ENCODE measurements at places on chromosomes 4 and X.
A peak's percentile ranks its signal among the peaks of the same experiment; 100 is the strongest.

DNA sequence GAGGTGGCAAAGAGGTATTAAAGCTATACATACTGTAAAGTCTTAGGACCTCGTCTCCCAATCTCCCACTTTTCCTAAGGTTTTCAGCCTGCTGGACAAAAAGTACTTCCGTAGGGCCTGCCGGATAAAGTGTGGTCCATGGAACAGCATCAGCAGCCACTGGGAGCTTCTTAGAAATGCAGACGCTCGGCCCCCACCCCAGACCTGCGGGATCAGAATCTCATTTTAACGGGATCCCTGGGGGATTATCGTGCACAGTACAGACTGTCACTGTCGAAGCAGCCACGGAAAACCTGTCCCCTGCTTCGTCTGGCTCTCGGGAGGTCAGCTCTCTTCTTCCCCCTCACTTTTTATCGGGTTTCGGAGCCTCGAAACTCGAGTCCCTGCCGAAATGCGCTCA is 802 bp downstream of the ADGRG2 start:
- DNase-seq = no peak

- no peak for DNase-seq
These were observed 184.0 kb downstream of the PCDH7 start for GRCh38 chr4:30904215-30904555.

DNA sequence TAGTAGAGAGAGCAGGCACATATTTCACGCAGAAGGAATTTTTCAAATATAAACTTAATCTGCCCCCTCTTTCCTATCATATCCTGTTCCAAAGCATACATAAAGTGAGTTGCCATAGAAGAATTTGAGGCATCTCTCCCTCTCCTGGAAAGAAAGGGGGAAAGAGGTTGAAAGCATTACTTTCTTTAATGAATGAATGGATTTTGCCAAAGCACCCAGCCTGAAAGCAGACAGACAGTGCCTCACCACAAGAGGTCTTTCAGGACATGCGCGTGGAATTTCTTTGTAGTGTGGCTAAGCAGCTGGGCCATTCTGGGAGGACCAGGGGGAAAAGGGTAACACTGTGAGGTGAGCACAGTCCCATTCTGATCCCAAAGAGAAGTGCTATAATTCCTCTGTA is 651.4 kb downstream of the IQCM start:
- no peak for DNase-seq

GRCh38 chrX:7192871-7193270 is 44.9 kb upstream of the PUDP start:
- no peak for DNase-seq

DNA sequence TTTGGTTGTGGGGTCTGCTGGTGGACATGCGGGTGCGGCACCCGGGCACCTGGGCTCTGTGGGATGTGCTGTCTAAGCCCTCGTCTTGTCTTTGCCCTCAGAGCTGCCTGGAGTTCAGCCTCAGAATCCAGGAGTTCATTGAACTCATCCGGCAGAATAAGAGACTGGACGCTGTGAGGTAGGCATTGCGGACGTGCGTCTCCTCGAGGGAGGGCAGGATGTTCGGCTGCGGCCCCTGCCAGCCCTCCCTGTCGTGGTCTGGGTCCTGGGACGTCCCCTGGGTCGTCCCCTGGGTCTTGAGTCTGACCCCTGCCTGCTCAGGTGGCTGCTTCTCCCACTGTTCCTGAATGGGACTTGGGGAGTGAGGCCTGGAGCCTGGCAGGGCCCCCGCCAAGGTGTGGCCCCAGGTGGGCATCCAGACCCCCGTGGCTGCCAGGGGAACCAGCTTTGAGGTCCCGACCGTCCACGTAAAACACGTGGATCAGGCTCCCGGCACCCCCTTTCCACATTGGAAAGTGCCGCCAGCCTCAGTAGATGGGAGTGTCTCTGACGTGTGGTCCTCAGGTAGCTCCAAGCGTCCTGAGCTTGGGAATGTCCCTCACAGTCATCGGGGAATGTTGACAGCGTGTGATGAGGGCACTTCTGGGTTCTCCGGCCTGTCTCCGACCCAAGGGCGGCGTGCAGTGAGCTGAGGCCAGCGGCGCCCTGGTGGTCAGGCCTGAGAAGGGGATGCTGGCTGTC is 19.3 kb upstream of the UVSSA start:
- no peak for DNase-seq

GRCh38 chr4:1839282-1839681 is 16.7 kb downstream of the LETM1 start:
- no peak for DNase-seq

GRCh38 chrX:124862301-124862700 is 457.4 kb upstream of the TEX13C start:
- no peak for DNase-seq

DNA sequence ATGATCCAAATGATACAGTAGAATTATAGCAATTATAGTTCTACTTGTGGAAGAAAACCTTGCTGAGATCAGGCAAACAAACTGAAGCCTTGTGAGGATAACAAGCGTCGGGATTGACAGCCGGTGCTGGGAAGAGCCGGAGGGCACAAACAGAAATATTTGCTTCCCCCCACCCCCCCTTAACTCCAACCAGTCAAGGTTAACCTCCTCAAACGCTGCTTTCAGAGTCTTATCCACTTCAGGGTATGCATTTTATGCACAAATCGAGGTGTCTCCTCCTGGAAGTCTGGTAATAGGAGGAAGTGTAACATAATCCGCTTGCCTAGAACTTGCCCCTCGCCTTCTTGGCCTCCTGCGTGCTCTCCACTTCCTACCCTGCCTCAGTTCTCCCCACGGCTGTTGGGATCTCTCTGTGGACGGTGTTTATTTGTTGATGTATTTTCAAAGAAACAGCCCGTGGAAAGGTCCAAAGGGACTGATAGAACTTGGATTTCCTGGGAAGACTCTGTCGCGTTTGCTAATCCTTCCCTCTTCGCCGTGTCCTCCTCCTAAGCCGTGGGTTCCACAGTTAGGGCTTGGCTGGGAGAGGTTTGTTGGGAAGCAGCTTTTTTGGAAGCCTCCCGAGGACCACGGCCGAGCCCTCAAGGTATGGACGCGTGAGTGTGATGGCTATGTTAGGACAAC is 4.1 kb upstream of the ARX start:
- DNase-seq = no peak

GRCh38 chr4:168167714-168168284 is 75.5 kb downstream of the ANXA10 start:
- DNase-seq = no peak

DNA sequence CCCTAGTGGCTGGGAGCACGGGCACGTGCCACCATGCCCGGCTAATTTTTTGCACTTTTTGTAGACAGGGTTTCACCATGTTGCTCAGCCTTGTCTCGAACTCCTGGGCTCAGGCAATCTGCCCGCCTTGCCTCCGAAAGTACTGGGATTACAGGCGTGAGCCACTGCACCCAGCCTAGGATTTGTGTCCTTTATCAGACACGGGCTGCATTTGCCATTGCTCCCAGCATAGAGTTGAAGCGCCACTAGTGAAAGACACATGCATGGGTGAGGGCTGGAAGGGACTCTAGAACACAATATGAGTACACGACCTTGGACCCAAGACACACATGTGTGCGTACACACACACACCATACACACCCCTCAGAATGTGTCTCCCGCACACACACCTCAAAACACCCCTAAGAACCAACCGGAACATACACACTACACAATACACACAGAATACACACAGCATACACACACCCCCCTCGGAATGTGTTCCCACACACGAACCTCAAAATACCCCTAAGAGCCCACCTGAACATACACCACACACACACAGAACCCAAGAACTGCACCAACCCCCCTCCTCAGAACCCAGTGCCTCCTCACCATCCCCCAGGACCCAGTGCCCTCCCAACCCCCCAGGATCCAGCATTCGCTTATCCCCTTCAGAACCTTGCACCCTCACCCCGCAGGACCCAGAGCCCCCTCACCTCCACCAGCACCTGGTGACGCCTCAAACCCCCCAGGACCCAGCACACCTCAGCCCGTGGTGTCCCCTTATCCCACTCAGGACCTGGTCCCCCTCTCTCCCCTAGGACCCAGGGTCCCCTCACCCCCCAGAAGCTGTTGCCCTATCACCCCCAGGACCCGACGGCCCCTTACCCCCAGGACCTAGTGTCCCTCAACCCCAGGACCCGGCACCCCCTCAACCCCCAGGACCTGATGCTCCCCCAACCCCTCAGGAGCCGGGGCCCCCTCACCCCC is 1.0 kb downstream of the TNIP2 start:
- no peak for DNase-seq

DNA sequence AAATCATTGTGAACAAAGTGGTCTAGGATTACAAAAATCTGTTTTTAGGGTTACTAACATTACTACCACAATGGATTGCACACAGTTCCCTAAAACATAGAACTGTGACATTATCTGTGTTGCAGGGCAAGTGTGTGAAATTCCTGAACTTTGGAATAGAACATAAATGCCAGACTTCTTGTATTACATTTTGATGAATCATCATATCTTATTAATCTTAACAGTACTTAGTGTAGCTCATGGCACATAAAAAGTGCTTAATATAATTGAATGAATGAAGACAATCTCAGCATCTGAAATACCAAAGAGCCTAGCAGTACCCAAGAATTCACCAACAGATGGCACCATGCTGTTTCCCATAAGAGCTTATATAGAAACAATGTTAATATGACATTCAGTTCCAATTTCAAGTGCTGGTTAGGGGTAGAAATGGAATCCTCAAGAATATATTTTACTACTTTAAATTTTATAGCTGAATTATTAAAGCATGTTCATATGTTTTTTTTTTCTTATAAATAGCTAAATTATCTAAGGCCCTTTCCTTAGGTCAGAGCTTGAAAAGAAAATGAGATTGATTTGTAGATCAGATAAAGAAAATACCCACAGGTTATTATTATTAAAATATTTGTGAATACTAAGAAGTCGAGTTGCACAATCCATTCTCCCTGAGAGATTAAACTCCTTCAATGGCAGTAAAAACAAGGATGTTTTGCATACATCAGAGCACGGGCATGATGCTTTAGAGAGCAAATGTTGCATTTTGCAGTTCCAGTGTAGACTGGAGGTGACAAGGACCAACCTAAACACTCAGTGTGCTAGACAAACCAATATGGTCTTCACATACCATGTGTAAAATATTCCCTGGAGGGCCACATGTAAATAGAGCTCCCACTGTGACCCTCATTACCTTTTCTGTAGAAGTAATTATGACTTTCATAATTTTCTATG is 25.7 kb upstream of the SHISA3 start:
- peak; percentile 23 for DNase-seq

GRCh38 chr4:186708554-186708953 is 15.1 kb downstream of the FAT1 start:
- DNase-seq = no peak

GRCh38 chrX:79065696-79066095 is 78.8 kb upstream of the GPR174 start:
- DNase-seq = peak; percentile 26

DNA sequence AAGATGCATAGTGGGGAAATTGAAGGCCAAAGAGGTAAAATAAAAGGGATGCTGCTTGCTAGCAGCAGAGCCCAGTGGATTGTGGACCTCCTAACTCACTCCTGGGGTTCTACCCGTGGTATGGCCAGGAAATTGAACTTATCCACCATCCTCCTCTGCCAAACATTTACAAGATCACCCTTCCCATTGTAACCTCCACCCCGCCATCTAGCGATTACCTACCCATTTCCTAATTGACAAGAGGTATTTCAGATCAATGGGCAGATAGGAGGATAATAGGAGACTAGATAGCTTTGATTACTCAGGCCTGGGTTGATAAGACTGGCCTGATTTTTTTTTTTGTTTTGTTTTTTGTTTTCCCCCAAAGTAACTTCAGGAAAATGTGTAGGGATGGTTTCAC is 67.8 kb downstream of the REPS2 start:
- no peak for DNase-seq

- no peak for DNase-seq
These were observed 55.3 kb downstream of the FIP1L1 start for GRCh38 chr4:53432528-53433424.

DNA sequence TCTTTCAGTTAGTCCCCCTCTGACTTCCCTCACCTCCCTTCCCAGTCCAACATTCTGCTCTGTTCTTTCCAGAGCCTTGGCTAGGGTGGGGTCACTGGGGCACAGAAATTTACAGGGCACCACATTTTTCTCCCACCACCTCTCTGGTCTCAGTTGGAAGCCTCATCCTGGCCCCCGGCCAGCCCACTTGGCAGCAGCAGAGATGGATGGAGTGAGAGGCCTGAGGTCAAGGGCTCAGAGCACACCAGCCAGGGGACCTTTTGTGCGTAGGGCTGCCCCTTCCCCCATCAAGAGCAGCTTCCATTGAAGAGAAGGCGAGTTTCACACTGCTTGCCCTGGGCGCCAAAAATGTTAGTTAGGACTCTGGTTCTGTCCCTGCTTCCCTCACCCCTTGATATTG is 230.9 kb downstream of the SOX3 start:
- DNase-seq = no peak

GRCh38 chrX:118973389-118974087 is 880 bp upstream of the LONRF3 start:
- DNase-seq = peak; percentile 40

Data from suppressor macrophage treated with lipopolysaccharide for 1 hour (primary cell).